ENCODE measurements at places on chromosomes 5 and 9.

DNA sequence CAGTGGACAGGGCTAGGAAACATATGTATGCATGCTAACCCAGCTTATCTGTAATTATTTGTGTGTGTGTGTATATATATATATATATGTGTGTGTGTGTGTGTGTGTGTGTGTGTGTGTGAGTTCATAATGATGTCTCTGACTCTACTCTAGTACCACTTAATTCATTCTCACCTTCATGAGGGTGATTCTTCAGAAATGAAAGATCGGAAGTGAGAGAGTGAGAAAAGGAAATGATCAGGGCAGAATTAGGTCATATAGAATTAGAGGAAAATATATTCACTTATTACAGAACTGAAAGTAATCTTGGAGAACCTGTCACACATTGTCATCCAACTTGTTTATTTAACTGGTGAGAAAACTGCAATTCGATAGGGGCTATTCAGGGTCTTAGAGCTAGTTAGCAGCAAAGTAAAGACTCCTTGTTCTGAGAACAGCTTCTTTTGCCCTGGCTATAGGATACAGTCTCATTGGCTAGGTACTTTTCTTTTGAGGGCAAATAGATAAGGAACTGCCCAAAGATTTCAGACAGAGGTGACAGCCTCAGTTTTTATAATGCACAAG, 58.8 kb downstream of the C9orf153 start:
- DNase-seq, result no peak

DNA sequence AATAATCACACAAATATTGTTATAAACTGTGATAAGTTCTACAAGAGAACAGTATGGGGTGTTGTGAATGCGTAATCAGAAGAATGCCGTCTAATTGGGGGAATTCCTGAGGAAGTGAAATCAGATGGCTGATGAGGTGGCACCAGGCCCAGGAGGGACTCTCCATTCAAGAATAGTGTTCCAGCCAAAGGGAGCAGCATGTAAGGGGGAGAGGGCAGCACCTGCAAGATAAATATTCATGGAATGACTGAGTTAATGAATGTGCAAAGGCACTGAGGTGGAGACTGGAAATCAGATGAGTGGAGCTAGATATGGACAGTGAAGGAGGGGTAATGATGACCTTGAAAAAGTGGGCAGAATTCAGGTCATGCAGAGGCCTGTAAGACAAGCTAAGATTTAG, 250.6 kb downstream of the ARRDC3 start:
- DNase-seq, result no peak

DNA sequence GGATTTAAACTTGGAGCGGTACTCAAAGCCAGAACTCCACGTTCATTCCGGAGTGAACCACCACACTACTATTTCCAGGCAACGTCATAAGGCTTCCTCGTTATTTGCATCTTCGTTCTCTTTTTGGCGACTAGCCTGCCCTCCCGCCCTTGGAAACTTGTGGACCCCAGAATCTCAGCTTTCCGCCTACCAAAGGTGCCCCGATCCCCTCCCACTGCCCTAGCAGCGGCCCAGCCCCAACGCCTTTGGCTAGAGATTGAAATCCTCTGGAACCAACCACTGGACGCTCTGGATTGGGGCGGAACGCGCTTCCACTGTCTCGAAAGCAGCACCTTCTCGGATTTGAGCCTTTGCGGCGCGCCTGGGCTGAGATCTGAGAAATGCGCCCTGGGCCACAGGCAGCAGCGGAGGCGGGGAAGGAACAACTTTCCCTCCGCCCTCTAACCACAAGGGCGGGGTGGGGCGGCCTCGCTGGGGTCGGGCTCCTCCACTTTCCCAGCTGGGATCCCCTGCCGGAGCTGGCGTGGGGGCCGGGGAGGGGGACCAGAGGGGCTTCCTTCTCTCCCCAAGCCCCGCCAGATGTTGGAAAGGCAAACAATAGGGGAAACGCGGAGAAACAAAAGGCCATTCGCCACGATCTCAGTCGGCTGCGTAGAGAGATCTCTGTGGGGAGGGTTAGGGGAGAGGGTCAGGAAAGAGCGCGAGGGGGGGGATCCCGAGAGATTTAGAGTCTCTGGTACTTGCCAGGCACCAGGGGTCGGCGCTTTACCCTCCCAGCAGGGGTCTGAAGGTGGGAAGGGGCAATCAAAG, 1.3 kb downstream of the MOB3B start:
- DNase-seq, result peak; percentile 60

- no peak for DNase-seq
Observed at GRCh38 chr5:98330871-98331270, 442.6 kb upstream of the RGMB start.

GRCh38 chr5:2656206-2656605, 95.3 kb downstream of the IRX2 start:
- DNase-seq, result no peak

GRCh38 chr5:33929925-33930690, 6.1 kb upstream of the RXFP3 start:
- no peak for DNase-seq

GRCh38 chr5:125877248-125877647, 546.0 kb upstream of the GRAMD2B start:
- no peak for DNase-seq

Data from caudate nucleus (tissue), 63 donors.